ENCODE measurements at places on chromosomes 3 and 15.

DNA sequence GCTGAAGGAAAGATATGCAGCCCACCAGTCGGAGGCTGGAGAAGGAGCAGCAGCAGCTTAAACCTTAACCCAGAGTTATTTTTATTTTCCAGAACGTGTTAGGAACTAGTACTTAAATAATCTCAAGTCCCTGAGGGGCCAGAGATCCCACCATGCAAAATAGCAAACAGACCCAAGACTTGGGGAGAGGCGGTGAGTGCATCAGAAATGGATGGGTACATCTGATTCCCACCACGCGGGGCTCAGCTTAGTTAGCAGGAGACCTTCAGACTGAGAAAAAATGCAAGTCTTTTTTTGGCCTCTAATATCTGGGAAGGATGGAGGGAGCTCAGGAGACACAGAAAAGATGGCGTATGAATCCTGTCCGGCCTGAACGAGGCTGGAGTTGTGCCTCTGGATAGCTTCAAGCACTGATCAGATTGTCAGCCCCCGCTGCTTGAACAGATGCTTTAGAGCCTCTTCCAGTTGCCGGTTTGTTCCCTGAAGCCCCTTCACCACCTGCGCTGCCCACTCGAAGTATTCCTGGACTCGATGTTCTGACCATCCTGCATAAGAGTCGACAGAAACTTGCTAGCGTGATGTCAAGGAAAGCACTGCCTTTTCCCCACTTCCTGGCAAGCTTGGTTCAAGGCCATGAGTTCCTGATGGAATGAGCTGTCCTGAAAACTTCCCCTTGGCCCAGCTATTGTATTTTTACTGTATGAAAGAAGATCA, 1.3 kb downstream of the HDDC3 start:
- peak; percentile 43 for DNase-seq

DNA sequence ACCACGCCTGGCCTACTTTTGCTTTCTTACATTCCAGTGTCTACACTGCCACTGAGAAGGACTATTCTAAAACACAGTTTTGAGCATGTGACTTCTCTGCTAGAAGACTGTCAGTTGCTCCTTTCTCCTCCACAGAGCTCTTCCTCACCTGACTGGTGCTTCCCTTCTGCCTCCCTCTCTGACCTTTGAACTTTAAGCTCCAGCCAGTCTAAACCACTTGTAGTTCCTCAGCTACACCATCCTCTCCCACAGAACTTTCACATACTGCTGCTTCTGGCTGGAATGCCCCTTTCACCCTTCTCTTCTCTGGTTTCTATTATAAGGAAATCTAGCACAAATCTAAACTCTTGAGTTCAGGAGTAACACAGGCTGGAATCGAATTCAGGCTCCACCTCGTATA, 9.1 kb downstream of the NCEH1 start:
- DNase-seq: peak; percentile 67

DNA sequence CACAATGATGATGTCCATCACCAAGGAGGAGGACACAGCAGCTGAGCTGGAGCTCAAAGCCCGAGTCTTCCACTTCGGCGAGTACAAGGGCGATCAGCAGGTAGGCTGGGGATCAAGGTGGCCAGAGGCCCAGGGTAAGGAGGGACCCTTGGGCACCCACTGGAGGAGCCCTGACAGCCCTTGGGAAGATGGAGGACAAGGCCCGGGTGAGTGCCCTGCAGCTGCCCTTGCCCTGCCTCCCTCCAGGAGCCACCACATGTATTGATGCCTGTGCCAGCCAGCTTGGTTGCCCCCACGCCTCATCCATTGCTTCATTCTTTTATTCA, 38.4 kb downstream of the CFAP100 start:
- DNase-seq: no peak

- no peak for DNase-seq
Observed at GRCh38 chr15:38514601-38515000, 50.0 kb downstream of the RASGRP1 start.

- DNase-seq: peak; percentile 7
Observed at GRCh38 chr15:82177291-82178010, 85.1 kb downstream of the EFL1 start.

DNA sequence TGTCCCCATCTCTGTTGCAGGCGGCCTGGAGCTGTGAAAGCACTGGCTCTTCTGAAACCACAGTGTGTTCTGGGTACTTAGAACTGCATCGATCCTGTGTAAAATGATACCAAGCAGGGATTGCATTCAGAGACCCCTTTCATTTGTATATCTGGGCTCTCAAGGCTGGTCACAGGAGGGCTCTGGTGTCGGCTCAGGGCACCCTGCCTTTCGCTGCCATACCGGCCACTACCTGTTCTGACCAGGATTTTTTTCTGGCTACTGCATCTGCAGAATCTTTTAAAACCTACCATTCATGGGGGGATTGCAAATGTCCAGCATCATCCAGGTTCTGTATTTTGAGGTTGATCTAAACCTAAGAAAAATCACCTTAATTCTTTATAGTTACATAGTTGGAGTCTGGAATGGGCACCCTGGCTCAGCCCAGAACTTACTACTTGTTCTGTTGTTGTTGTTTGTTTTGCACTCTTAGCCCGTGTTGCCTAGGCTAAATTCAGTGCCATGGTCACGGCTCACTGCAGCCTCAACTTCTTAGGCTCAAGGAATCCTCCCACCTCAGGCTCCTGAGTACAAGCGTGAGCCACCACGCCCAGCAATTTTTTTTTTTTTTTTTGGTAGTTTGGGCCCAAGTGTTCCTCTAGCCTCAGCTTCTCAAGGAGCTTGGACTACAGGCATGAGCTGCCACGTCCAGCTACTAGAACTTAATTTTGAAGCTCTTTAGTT, 52.7 kb downstream of the TRIM71 start:
- DNase-seq: no peak

Data from inflammatory macrophage (primary cell).